Hypothalamus (tissue), 51 donors: ENCODE measurements at places on chromosomes 3 and 15.
A peak's percentile ranks its signal among the peaks of the same experiment; 100 is the strongest.

DNA sequence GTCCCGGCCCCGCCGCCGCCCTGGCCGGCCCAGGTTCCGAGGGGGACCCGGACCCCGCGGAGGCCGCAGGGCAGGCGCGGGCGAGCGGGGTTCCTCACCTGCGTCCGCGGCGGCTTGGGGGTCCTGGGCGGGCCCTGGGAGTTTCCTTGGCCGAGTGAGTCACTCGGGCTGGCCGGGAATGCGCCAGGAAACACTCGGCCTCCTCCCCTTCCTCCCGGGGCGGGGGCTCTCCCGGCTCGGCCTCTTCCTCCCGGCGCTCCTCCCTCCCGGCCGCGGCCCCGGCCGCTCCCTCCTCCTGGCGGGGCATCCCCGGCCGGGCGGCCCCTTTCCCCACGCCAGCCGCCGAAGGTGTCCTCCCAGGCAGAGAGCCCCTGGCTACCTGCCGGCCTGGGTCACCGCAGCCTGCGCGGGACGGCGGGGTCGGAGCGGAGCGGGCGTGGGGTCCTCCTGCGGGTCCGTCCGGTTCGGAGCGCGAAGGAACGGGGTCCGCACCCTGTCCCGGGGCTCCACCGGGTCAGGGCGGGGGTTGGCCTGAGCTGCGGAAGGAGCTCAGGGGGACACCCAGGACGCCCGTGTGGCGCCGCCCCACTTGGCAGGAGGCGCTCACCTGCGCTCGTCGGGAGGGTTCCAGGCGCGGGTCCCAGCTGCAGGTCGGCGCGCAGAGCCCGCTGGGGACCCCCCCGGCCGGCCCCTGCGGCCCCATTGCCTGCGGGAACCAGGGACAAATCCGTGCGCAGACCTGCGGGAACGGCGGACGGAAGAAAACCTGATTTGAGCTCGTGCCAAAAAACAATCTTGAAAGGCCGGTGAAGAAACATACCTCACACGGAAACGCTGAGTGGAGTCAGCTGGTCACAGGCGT, at the start of gene CYFIP1:
Gene CYFIP1 (minus strand): TSS at position 180 of the 862 bp plus-strand sequence. CDS start 33,083 bp downstream, outside the sequence.
- peak; percentile 57 for DNase-seq

GRCh38 chr15:57647791-57648130, 56.1 kb downstream of the MYZAP start:
- no peak for DNase-seq

DNA sequence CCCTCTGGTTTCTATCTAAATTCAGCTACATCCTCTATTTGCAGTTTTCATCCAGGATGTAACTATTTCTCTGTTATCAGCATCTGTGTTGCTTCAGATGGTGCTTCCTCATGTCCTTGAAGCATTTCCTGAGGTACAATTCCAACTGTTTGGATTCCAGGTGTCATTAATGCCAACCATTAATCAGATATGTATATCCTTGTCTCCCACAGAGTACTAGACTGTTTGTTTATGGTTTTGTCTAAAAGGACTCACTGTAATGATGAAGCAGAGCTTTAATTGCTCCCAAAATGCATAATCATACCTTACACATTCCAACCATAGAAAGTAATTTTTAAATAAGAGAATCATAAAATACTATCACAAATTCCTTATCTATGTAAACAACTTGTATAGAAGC, 288.5 kb upstream of the MME start:
- DNase-seq = no peak

DNA sequence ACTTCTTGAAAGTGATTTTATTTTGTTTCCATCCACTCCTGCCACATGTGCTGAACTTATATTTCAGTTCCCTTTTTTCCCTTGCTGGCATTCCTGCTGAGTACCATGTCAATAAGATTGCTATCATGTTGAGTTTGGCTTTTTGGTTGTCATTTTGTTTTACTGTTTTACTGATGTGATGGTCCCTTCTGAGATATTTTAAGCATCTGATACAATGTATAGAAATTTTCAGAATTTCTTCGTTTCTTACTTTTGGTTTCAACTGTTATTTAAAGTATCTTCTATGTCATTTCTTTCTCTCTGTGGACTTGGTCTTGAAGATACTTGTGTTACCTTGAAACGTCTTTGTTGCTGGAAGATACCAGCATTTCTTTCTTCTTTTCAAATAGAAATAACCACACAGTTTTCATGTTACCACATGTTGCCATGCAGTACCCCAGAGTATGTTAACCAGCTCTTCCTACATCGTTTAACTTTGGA, 14.1 kb downstream of the SIDT1 start:
- no peak for DNase-seq

- DNase-seq = no peak
Observed at GRCh38 chr3:31041161-31041978, 146.9 kb upstream of the GADL1 start.

- DNase-seq = no peak
Observed at GRCh38 chr3:119595639-119596334, 1.9 kb upstream of the PLA1A start.

GRCh38 chr15:34043813-34044212, 4.8 kb upstream of the AVEN start:
- no peak for DNase-seq

GRCh38 chr15:41948490-41948889, 23.9 kb downstream of the EHD4 start:
- DNase-seq = no peak

DNA sequence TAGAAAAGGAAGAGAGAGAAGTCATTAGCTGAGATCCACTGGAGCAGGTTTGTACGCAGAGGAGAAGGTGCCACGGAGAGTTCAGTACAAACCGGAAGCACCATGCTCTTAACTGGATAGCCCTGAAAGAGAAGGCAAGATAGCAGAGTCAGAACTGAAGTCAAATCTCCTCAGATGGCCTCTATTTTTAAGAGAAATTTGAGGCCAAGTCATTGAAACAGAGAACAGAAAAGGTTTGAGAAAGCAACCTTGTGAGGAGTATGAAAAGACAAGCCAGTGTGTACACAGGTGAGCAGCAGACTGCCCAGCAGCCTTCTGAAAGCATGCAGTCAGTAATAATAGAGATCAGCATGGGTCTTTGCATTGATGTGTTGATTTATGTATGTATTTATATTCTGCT, 66.1 kb upstream of the SPRED1 start:
- DNase-seq = no peak

GRCh38 chr3:104176706-104177105, 1190.0 kb upstream of the ALCAM start:
- no peak for DNase-seq

GRCh38 chr3:189419038-189419437, 212.2 kb upstream of the TP63 start:
- no peak for DNase-seq

DNA sequence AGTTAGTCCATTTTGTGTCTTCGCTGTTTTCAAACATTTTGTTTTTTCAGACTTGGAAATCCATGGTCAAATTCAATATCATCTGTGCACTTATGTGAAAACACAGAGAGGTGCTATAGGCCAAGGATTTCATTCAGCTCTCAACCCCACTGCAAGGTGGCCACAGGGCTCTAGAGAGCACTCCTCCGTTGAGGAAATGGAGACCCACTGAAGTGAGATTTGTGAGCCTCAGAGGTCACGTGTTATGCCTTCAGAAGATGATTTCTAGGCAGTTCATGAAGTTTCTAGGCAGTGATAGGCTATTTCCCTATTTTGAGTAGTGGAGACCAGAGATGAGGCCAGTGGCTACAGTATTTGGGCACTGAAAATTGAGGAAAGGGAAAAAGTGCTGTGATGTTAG, 88.2 kb downstream of the UNC13C start:
- DNase-seq = no peak

DNA sequence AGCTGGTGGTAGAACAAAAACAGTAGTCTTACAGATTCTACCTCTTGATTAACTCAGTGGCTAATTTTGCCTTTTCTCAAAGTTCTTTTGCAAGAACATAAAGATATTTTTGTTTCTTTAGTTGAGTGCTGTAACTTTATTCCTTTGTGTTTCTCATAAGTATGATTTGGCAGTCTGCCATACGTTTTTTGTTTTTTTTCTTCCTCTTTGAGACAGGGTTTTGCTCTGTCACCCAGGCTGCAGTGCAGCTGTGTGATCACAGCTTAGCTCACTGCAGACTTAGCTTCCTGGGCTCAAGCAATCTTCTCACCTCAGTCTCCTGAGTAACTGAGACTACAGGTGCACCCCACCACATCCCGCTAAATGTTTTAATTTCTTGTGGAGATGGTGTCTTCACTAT, 22.4 kb downstream of the B3GNT5 start:
- no peak for DNase-seq

GRCh38 chr15:69049976-69050375, 35.5 kb downstream of the NOX5 start:
- DNase-seq = no peak

GRCh38 chr15:66649235-66649984, 52.6 kb upstream of the SMAD6 start:
- DNase-seq = no peak

- DNase-seq = no peak
Observed at GRCh38 chr3:124860599-124860998, 26.6 kb downstream of the ITGB5 start.
